ENCODE measurements at places on chromosomes 7 and 10.

DNA sequence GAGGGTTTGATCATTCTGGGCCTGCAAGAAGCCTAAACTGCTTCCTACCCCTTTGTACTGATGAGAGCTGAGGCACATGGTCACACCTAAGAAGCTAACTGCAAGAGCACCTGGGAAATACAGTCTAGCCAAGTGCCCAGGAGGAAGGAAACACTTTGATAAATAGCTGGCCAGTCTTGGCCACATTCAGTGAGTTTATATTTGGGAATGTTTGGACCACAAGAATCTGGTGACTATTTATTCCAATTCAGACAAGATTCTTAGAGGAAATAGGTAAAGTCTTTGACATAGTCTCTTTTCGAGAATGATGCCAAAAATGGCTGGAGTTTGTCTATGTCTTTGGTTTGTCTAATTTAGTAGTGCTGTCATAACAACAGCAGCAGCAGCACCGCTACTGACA is 213.6 kb downstream of the KIF20B start:
- no peak for DNase-seq

DNA sequence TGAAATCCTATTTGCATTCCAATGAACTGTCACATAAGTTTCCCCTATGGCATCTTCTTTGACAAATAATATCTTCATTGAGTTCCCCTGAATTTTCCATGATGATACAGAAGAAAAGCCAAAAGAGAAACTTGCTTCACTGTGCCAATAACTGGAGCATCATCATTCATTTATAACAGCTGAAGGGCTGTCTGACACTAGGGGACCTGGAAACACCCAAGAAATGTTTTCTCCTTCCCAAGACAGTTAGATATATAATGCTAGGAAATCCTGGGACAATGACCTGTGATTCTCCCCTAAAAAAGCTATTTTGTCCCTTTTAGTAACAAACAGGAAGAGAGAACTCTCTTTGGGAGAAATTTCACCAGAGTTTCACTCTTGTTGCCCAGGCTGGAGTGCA is 133.6 kb downstream of the SEMA3C start:
- no peak for DNase-seq

- DNase-seq: no peak
Measured at GRCh38 chr10:124670849-124671248, 73.3 kb downstream of the FAM53B start.

DNA sequence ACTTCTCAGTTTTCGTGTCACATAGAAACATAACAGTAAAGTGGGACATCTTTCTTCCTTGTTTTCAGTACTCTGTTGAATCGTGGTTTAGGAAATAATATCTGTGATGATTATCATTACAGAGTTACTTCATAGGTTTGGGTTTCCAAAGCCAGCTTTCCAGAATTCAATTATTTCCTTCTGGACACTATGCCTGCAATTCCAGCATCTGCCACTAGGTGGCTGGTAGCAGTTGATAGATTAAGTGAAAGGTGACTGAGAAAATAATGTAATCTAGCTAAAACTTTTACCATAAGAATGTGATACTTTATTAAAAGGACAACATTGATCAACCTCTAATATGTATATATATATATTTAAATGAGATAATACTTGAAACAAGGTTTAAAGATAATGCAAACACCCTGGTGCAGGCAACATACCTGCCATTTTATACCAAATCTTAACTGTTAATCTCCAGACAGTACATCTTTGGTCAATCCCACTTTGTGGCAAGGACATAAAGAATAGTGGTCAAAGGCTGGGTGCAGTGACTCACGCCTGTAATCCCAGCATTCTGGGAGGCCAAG is 102.6 kb downstream of the SH3PXD2A start:
- DNase-seq: no peak

DNA sequence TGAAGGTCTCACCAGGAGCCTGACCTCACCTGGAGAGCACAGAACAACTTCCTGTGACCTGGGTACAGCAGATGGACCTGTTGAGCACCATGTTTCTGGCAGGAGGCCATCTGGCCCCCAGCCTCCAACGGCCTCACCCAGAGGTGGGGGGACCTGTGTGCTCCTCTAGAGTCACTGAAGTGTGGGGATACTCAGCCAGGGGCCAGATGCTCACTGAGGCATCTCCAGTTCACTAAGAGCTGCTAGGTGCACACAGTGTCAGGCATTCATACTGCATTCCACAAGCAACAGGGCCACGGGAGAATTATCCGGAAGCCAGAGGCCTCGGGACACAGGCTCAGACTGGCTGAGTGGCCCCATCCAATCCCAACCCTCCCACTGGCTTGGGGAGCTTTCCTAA is 161.4 kb downstream of the TCERG1L start:
- no peak for DNase-seq
